Activated CD4-positive, alpha-beta memory T cell treated with anti-CD3 and anti-CD28 coated beads, Interleukin-2, amount 10 ng/mL, durations not matched to agents 7 days and 5 days (primary cell): ENCODE measurements at places on chromosomes 4 and X.

GRCh38 chrX:44507292-44507691, 35.4 kb downstream of the FUNDC1 start:
- no peak for DNase-seq

DNA sequence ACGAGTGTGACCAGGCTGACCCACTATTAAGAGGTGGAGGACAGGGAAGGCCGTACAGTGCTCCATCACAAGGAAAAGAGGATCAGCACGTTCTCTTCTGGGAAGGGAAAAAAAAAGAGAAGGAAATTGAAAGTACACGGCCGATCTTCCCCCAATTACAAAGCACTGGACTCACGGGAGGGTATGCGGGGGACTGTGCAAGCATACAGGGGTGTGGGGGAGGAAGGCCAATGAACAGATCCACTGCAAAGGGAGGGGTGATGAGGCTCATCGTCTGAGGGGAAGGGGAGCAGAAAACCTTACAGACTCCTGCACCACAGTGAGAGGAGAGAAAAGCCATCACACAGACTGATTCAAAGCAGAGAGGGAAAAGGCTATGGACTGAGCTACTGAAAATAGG, 1.1 kb downstream of the ELK1 start:
- no peak for DNase-seq

DNA sequence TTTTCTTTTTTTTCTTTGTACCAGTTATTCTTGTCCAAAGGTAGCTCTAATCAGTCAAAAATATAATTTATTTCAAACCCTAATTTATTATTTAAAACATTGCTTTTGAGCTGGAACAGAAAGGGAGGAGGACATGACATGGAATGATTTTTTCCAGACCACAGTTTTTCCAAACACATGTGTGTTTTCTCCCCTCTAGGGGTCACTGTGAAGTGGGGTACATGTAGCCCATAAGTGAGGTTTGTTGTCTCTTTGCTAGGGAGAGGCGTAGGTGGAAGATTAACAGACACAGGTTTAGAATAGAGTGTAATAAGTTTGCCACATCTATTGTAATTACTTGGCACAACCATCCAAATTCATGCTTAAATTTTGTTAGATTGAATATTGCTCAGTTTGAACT, 83.0 kb downstream of the TNIP2 start:
- DNase-seq = no peak

DNA sequence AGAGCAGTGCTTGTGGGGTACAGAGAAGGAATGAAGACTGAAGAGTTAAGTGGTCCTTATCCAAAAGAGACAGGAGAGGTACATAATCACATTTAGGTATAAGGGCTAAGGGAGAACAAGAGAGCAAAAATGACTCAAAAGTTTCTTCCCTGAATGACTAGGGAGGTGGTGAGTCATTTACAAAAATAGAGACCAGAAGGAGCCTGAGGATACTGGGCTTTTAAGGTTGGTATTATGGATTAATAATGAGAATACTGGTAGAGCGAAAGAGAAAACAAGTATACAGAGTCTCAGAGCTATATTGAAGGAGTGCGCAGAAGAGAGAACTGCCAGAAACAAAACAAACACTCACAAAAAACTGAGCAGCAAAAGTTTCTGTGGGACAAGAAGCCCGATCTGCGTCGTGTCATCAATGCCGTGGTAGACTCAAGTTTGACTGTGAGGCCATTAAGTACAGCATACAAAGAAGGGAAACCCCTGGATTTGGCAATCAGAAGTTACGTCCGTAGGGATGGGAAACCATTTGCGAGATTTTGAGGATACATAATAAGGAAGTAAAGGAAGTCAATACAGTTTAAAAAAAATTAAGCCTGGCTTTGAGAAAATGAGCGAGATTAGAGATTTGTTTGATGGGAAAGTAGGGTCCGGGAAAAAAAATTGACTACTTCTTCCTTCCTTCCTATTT, 129.1 kb upstream of the STIM2 start:
- DNase-seq = no peak

DNA sequence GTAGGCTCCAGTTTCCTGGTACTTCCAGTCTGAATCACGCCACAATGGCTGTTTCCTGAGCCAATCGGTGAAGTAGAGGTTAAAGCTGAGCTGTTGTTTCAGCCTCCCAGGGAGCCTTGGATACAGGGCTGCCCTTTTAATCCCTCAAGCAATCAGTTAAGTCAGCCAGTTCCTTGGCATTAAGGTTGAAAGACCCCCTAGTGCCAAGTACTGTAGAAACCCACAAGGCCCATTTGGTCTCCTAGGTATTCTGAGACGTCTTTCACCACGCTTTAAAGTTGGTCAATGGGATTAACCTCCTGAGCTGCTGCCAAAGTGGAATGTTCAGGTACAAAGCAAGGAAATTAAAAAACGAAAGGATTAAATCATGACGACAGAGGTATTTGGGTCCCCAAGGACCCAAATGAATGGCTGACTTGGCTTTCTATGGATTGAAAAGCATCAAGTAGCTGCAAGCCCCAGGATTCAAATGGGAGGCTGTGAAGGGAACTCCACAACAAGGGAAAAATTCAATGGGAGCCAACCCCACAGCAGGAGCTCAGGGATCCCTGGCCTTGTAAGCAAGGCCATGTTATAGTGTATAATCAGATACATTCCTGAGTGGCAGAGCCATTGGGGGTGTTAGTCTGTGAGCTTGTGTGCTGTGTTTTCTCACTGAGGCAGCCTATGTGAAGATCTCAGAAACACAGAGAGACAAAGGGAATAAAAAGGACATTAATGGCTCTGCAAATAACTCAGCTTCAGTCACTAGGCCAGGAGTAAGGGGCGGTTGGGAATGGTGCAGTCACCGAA, 86.0 kb downstream of the ATG4A start:
- no peak for DNase-seq

DNA sequence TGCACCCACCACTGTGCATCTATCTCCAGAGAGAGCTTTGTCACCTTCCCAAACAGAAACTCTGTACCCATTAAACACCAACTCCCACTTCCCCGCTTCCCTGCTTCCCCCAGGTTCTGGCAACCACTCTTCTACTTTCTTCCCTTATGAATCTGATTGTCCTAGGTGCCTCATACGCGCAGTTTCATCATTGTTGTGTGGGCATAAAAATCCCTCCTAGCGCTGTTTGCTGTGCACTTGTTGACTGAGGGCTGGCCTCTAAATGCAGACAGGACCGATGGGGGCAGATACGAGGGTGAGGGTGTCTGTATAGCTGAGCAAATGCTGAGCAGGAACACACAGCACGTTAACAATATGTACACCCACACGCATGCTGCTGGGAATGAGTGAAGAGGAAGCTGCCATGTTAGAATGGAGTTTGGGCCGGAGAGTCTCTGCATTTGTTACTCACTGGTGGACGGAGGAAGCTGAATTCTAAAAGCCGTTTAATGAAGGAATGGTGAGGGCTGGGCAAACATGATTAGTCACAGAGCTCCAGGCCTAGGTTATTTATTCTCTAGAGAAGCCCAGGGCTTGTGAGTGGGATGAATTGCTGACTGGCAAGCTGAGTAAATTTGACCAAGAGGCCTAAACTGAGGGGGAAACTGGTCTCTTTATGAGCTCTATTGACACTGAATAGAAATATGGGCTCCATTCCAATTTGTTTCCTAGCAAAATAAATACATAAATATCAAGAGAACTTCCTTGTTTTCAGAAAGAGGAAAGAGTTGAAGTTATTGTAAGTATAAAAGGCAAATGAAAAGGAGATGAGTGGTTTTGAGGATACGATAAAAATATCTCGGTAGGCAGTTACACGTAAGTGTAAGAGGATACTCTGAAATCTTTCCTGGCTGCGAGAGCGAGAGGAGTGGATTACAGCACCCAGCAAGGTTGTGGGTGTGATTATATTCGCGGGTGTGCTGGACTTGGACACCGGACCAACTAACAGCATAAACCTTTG, 95.9 kb upstream of the RPS6KA3 start:
- no peak for DNase-seq

DNA sequence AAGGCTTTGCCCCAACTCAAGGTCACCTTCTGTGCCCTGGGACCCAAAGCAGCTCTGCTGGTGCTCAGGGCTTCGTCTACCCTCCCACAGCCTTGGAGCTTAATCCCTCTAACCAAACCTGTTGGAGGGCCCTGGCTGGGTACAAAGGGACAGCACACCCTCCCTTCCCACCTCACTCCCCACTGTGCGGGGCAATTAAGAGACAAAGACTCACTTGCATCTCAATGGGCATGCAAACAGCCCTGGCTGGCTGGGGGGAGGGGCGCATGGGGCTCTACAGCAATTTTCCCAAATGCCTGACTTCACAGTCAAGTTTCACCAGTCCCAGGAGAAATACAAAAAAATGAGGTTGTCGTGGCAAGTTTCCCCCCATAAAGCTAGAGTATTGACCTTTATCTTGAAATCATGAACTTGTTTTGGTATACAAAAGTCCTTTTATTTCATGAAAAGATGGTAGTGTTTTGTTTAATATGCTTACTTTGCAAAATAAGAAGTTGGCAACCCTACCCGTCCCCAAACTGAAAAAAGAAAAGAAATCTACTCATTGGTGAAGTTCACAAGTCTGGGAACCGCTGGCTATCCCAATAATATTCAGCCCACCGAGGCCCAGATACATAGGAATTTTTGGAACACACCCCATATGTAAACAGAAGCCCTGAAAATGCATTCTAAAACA, 4.1 kb upstream of the CD99L2 start:
- DNase-seq = no peak

- no peak for DNase-seq
Measured at GRCh38 chrX:69431420-69431819, 72.7 kb upstream of the NALF2 start.

DNA sequence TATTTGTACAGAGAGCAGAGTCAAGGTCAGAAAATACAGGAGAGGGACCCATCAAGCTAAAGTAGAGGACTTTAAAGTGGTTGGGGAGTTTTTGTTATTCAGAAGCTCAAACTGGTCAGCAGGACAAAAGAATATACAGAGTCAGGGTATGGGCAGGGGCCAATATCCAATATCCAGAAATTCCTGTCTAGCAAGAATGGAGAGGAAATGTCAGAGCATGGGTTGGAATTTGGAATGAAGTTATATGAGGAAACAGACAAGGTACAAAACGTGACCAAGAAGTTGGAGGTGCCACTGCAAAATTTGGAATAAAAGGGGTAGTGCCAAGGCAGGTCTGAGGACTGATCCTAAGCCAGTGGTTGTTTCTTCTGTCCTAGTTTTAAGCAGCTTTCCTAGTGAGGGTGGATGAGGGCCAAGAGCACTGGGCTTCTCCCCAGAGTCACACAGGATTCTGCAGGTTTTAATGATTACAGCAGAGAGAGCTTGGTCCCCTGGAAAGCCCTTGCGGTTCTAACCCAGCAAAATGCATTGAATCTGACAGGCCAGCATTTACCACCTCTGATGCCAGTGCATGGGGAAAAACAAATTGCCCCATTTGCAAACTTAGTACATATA, 304.7 kb upstream of the FTHL17 start:
- no peak for DNase-seq

DNA sequence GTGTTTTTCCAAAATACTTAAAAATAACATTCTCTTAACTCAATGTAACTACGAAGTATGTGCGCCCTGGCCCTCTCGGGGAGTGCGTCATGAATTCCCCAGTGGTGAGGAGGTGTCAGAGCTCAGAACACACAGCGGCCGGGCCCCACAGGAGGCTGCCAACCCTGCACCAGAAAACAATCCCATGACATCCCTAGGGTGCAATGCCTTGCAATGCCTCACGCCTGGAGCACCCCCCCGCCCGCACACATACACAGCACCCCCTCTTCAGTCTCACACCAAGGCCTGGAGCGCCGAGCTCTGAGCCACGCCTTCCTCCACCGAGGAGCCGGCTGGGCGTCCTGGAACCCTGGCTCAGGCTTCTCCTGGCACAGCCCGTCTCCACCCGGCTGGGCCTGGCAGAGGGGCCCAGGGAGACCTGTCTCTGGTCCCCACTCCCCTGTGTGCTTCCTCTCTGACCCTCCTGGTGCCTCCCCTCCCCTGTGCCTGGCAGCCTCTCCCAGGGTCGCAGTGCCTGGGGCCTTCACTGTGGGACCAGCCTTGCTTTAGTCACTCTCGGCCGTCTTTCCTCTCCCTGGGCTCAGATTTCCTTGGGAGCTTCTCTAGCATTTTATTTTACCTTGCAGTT, 108.2 kb upstream of the ADRA2C start:
- DNase-seq = no peak

DNA sequence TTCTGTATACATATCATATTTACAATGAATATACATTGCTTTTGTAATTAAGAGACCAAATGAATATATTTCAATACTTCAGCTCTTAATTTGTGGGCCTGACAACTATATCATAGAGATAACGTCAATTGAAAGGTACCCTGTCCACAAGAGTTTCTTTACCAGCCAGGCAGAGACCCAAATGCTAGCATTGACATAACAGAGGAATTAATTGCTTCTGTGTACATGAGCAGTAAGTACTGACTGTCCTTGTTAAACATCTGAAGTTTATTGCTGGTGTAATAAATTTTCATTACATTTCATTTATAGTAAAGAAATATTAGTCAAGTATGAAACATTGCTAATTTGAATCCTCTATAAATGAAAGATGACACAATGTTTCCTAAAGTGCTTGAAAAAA, 910.8 kb downstream of the CCSER1 start:
- DNase-seq = no peak

- DNase-seq = no peak
Measured at GRCh38 chr4:7747062-7747385, 192.6 kb downstream of the AFAP1 start.

GRCh38 chrX:88735835-88736234, 11.2 kb upstream of the CPXCR1 start:
- DNase-seq = no peak

- no peak for DNase-seq
Measured at GRCh38 chr4:35539404-35540055, 704.8 kb downstream of the ARAP2 start.

DNA sequence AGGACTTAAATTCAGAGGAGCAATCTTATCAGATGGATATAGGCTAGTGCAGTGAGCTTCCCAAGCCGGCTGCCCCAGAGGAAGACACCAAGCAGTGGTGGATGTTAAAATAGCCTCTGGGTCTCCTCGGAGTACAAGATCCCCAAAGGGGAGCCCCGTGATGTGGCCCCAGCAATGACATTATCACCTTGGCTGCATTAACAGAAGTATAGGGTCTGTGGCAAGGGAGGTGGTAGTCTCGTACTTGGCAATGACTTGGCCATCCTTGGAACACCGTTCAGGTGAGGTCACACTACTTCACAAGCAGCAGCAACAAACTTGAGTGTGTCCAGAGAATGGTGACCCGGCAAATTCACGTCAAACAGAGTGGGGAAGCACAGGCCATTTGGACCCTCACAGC, 67.8 kb downstream of the PSAPL1 start:
- DNase-seq = no peak

DNA sequence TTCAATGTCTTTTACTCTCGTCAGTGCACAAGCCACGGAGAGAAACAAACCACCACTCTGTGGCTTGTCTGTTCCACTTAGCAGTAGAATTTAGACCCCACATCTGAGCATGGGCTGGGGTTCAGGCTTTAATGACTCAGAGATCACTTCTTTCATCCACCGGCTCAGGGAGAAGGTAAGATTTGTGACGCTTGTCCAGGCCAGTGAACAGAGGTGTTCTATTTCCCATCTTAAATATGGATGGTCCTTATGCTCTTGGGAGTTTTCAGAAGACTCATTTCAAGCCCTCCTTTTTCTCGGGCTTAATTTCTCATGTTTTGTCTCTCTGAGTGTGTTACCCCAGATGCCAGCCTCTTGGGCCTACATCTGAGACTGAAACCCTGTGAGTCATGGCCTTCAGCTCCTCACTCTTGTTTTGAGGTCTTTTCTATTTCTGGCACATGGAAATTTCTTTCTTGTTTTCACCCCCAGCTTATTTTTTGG, 127.4 kb upstream of the SFRP2 start:
- no peak for DNase-seq
